Activated T-helper 9 cell treated with anti-CD3 and anti-CD28 coated beads, Interleukin-2, amount 50 U/mL, for 16 hours (primary cell): ENCODE measurements at places on chromosomes 16 and 17.
A peak's percentile ranks its signal among the peaks of the same experiment; 100 is the strongest.

DNA sequence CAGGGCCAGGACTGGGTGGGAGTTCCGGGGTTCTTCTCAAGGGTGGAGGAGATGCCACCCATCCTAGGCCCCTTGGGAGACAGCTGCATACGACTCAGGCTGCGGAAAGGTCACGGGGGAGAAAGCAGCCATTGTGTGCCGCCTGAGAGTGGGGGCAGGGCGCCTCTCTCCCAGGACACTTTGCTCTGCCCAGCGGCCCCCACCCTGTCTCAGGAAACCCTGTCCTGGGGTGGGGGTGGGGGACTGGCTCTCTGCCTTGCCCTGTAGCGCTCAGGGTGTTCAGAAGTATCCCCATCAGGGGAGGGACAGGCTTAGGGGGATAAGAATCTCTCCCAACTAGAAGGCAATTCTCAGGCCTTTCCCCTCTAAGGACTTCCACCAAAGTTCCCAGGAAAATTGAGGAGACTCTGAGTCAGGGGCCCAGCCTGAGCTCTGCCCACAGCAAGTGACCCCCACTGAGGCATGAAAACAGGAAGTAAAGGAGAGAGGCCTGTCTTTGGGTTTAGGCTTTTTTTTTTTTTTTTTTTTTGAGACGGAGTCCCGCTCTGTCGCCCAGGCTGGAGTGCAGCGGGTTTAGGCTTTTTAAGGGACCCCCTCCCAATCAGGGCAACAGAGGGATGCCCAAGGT is 4.9 kb downstream of the GIT1 start:
- no peak for DNase-seq

GRCh38 chr17:59963738-59964481 is 630 bp downstream of the RNFT1 start:
- peak; percentile 37 for DNase-seq

GRCh38 chr17:73492125-73492820 is 152.0 kb downstream of the SDK2 start:
- no peak for DNase-seq

DNA sequence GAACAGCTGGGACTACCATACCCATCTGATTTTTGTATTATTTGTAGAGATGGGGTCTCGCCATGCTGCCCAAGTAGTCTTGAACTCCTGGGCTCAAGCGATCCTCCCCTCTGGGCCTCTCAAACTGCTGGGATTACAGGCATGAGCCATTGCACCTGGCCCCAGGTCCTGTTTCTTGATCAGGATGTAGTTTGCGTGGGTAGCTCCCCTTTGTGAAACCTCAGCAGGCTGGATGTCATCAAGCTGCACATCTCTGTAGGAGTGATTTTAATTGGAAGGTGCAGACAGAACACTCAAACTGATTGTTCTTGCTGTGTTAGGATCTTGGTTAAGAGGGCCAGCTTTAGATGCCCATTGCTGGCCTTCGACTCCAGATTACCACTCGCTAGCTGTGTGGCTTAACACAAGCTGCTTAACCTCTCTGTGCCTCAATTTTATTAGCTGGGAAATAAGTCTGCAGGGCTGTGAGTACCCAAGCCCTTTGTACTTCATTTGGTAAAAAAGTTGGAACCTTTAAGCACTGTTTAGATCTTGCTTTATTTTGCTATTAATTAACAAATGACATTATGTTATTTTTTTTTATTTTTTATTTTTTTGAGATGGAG is 16.5 kb downstream of the BCO1 start:
- no peak for DNase-seq

GRCh38 chr17:38783227-38783626 is 16.1 kb downstream of the PIP4K2B start:
- no peak for DNase-seq

GRCh38 chr17:29972277-29972676 is 30.8 kb downstream of the EFCAB5 start:
- no peak for DNase-seq

GRCh38 chr17:81987161-81987770 is 9.8 kb downstream of the ASPSCR1 start:
- no peak for DNase-seq

DNA sequence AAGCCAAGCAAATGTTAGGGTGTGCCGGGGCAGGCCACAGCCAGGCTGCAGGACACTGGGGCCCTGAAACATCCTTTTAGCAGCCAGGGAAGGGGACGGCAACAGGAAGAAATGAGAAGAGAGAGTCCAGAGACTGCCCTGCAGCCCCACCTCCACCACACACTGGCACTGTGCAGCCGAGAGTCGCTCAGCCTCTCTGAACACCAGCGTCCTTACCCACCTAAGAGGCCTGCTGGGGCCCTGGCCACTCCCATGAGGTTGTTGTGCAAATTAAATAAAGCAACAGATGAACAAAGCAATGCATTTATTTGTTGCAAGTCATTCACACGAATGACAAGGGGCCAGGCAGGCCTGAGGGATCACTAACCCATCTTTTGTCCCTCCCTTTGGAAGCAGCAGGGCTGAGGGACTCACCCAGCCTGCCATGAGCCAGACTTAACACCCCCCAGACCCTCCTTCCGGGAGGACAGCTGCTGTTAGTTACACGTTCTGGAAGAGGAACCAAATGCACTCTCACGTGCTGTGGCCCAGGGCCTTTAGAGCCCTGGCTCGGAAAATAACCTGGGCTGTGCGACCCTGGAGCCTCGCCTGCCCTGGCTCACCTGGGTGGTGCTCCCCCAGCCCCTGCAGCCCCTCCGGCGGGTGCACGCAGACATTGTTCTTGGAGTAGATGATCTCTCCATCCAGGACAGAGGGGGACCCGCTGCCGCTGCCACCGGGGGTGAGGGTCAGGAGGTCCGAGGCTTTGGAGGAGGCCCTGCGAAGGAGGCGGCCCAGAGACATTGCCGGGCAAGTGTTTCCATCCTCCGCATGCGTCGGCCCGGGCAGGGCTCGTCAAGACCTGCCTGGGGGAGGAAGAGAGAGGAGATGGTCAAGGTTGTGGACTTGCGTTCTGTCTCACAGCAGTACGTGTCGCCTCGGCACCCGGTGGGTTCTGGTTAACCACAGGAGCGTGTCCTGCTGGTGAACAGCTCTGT is 22.6 kb downstream of the TBC1D16 start:
- no peak for DNase-seq

DNA sequence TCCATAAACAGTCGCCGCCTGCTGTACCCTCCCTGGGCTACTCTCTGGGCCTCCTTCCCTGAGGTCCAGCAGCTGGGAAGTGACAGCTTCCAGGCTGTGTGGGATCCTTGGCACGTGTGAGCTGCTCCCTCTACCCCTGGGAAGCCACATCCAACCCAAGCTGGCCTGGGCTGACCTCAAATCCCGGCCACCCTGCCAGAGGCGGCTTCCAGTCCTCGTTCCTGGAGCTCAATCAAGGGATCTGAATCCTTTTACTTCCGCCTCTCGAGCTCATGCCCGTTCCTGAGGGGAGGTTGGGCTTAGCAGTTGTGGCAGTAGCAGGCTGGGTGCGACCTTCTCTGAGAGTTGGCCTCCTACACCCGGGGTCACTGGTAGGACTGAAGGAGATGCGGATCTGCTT is 82.5 kb downstream of the NETO2 start:
- no peak for DNase-seq

- no peak for DNase-seq
Measured at GRCh38 chr17:40499551-40500189, 1.8 kb downstream of the TNS4 start.

GRCh38 chr17:15650741-15651582 is 31.5 kb upstream of the FBXW10B start:
- DNase-seq, result no peak

DNA sequence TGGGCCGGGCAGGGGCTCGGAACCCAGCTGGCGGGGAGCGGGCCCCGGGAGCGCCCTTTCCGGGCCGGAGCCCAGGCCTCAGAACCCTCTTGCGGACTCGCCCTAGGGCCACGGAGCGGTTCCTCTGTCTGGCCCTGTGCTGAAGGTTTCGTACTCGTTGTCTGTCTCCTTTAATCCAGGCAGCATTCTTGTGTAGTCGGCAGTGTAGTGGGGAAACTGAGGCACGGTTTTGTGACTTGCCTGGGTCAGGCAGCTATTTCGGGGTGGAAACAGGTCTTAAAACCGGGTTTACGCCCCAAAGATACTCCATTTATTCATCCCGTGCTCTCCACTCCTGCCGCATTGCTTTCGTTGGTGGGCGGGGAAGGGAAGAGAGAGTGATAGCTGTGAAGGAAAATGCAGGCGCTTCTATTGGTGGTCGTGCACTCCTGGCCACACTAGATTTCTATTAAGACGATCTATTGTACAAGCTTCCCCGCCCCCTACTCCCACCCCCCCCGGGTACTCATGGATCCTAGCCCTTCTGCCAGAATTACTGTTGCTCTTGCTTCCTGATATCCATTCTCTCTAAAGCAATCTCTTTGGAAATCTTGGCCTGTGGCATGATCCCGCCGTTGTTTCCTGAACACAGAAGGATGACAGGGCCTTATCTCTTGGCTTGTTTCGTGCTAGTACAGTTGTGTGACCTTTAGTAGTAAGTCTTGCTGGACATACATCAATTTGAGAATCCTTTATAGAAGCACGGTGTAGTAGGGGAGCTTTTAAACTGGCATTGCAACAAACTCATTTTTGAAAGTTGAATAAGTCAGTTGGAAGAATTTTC is 751 bp downstream of the DCAF7 start:
- DNase-seq, result no peak

GRCh38 chr17:44221862-44222111 is 2.3 kb upstream of the UBTF start:
- no peak for DNase-seq

- DNase-seq, result no peak
Measured at GRCh38 chr17:19317359-19318095, 45.0 kb downstream of the B9D1 start.

GRCh38 chr16:30488764-30489605 is 16.4 kb downstream of the ITGAL start:
- DNase-seq, result no peak

- DNase-seq, result no peak
Measured at GRCh38 chr16:12522334-12522733, 281.4 kb downstream of the CPPED1 start.

DNA sequence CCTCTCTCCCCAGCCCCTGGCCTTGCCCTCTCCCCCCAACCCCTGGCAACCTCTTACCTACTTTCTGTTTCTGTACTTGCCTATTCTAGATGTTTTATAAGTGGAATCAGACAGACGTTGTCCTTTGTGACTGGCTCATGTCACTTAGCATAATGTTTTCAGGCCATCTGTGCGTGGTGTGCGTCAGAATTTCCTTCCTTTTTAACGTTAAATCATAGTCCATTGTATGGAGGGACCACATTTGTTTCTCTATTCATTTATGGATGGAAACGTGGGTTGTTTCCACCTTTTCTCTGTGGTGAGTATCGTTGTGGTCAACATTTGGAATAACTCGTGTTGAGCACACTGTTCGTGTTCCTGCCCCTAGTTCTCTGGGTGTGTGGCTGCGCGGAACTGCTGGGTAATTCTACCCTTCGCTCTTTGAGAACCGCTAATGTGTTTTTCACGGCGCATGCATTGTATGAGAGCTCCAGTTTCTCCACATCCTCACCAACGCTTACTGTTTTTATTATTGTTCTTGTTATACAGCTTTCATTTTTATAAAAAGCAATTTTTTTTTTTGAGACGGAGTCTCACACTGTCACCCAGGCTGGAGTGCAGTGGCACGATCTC is 26.3 kb downstream of the ACTG1 start:
- DNase-seq, result no peak

GRCh38 chr17:14297161-14297851 is 3.6 kb upstream of the HS3ST3B1 start:
- no peak for DNase-seq

- no peak for DNase-seq
Measured at GRCh38 chr17:82407255-82407654, 10.9 kb upstream of the HEXD start.

- DNase-seq, result no peak
Measured at GRCh38 chr17:64022611-64023063, 2.2 kb upstream of the ICAM2 start.

DNA sequence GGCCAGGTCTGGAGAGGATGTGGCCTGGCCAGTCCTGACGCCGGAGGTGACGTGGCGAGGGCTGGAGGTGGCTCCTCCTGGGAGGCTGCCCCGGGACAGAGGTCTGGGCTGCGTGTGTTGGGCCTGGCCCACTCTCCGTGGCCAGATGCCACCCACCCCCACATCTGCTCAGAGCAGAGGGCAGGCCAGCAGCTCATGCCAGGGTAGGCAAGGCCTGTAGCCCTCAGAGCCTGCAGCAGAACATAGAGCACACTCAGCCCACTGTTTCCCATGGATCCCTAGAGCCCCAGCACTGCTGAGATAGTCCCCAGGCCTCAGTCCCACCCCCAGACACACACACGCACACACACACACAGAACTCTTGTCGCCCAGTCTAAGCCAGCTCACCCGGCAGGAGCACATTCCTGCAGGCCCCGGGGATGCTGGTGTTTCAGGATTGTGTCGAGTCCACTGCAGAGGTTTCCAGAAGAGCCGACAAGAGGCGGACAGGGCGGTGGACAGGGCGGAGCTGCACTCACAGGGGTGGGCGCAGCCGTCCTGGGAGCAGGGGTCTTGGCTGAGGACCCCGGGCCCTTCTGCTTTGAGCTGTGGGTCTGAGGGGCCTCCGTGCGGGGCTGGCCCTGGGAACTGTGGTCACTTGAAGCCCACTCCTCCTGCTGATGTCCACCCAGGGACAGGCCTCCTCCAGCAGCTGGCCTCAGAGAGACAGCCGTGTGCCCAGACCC is 33.4 kb downstream of the SOX8 start:
- no peak for DNase-seq

DNA sequence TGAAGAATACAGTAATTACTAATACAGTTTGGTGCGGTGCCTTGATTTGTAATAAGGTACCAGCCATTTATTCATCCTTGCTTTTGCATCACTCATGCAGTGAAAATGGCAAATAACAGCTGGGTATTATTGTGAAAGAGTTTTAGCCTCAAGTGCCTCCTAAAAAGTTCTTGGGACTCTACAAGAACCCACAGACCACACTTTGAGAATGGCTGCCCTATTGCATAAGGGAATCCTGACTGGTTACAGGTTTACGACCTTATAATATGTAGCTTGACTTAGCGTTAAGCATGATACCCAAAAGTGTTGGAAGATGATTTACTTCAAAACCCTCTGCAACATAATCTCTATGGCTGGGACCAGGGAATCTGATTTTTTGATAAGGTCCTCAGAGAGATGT is 4.2 kb downstream of the MYH13 start:
- DNase-seq, result no peak
